ENCODE measurements at places on chromosomes 3 and 15.

GRCh38 chr3:133860519-133860918 lies 35.2 kb downstream of the RAB6B start:
- DNase-seq: no peak

GRCh38 chr15:32716216-32716914 lies 1.4 kb upstream of the GREM1 start:
- no peak for DNase-seq

DNA sequence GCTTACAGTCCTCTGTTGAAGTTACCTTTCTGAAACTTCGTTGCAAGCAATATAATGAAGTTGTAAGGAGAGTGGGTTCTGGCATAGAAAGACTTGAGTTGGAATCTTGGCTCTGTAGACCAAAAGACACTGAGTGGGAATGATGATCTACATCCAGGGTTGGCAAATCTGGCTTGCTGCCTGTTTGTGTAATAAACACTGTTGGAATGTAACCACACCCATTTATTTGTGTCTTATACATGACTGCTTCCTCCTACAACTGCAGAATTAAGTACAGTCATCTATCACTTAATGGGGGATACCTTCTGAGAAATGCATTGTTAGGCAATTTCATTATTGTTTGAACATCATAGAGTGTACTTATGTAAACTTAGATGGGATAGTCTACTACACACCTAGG lies 178.4 kb upstream of the SUCLG2 start:
- DNase-seq: no peak

DNA sequence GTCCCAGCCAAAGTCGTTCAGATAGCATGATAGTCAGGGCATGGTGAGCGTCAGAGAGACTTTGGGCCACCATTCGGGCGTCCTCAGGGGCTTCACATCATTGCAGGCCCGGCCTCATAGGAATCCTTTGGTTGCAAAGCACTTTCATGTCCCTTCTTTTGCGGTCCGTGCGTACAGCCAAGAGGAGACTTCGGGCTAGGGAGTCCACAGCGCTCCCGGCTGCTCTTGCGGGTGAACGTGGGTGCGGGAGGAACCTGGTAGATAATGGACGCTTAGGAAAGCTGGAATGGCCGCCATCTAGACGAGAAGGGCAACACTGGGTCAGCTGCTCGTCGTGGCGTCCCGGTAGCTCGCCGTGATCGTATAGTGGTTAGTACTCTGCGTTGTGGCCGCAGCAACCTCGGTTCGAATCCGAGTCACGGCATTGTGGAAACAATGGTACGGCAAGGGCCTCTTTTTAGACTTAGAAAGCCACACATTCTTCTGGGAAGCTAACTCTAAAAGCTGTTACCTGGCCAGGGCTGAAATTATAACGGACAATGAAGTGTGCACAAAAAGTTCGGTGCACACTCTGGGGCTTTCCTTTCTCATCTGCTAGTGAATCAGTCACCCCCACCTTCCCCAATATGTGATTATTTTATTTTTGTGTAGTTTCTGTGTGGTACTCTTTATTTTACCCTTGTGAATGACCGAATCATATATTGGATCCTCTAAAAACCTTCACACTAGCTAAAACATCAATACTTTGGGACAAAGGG lies 13.2 kb upstream of the SHF start:
- DNase-seq: peak; percentile 89

DNA sequence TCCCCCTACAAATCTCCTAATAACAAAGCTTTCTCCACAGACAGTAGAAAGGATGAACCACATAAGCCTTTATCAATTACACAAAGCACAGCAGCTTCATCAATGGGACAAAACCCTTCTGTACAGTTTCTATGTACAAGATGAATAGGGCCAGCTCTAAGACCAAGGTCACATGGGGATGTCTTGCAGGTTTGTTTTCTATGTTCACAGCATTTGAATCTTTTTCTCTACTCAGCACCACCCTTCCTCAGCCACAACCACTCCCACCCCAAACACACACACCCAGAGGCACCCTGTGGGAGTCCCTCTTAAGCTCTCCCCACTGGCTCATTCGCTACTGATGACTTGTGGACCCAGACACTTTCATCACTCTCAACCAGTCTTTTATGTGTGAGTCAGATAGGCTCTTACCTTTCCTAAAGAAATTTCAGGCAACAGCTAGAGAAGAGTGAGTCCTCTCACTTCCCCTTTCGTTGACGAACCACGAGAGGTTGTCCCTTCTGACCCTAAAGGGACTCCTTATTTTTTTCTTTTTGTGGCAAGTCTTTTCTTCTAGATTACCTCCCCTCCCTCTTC lies 57.9 kb downstream of the ARHGAP31 start:
- DNase-seq: peak; percentile 71
